A172 (cell line): ENCODE measurements at places on chromosomes 3 and 15. TPM values are rescaled to one million over a fixed set of nuclear protein-coding genes. Genes with fewer than 3 reads are reported as not detected.

The ZNF197 gene
- 11.5 and 14.7 TPM in 2 replicates for total RNA-seq

The COL6A6 gene
- total RNA-seq, result not detected in 2 replicates

The MAP2K5 gene
- total RNA-seq, result 4.0 and 5.7 TPM in 2 replicates

The TMCO5A gene
- total RNA-seq, result not detected in 2 replicates

The TICRR gene
- 6.4 and 7.0 TPM in 2 replicates for total RNA-seq

The KLHL18 gene
- 12.1 and 14.9 TPM in 2 replicates for total RNA-seq

The RTP1 gene
- not detected in 2 replicates for total RNA-seq

GRCh38 chr15:90956274-90957030 is 1.8 kb downstream of the RCCD1 start:
- DNase-seq, result no peak

DNA sequence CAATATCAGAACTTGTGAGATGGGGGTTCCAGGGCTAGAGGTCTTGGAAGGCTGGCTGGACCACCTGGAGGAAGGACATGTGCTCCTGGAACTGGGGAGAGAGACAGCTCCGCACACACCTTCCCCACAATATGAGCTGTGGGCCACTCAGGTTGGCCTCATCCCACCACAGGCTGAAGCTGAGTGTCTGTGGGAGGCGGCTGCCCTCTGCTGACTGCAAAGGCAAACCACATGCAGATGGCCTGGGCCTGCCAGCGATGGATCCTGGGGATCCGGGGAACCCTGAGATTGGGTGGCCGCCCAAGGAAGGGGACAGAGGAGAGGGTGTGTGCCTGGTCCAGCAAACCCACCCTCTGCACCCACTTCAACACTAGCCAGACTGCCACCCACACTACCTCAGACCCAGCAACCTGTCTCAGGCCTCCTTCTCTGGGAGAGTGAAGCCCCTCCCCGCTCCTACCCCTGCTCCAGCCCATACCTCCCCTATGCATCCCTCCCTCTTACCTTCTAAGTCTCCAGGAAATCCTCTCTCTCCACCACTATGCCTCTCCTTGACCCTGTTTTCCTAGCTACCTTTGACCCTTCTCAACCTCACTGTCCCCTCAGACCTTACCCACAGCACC is 44.8 kb downstream of the CYP11A1 start:
- peak; percentile 46 for DNase-seq

DNA sequence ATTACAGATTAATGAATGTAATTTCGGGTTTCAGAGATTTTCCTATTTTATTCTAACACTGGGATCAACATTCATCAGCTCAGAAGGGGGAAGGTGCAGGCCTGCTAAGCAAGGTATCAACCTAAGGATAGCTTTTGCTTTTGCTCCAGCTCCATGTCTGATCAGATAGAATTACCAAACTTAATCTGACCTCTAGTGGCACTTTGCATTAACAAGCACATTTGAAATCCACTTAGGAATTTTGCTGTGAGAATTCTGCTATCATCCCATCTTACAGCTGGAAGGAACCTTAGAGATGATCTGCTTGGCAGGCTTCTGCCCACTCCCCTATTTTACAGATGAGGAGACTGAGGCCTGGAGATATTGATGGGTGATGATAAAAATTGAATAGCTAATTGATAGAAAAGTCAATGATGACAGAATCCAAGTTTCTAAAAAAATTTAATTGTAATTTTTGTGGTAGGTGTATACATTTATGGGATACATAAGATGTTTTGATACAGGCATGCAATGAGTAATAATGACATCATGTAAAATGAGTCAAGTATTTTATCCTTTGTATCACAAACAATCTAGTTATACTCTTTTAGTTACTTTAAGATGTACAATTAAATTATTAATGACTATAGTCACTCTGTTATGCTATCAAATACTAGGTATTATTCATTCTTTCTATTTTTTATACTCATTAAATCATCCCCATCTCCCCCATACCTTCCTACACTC is 209.2 kb upstream of the ZPLD1 start:
- peak; percentile 67 for DNase-seq

DNA sequence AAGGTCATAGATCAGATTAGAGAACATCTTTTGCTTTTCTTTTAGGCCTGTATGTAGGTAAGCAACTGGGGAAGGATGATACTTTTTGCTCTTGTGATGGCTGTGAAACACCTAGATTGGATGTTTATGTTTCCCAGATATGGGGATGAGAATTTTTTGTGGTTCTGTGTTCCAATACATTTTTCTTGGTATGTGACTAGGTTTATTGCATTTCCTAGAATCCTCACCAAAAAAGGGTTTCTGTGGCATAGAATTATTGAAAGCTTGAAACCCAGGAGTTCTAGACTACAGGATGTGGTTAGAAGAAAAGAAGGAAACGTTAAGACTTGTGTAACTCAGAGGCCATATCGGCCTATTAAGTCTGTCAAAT is 25.8 kb downstream of the OXNAD1 start:
- DNase-seq, result peak; percentile 22

GRCh38 chr3:142962520-142963233 is 797 bp downstream of the PAQR9 start:
- DNase-seq, result no peak

DNA sequence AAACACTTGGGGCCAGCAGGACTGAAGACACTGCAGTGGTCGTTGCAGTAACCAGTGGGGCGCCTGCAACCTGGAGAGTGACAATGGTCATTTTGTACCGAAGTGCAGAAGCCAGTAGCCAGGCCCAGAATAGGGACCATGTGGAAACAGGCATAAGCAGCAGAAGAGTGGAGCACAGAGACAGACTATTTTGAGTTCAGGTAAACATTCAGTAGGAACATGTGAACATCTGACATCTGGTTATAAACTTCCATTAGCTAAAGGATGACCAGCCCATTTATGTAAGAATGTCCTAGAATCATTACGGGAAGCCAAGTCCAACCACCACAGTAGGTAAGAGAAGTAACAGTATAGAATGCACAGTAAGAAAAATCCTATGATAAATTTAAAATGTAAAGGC is 32.4 kb upstream of the TKT start:
- no peak for DNase-seq

DNA sequence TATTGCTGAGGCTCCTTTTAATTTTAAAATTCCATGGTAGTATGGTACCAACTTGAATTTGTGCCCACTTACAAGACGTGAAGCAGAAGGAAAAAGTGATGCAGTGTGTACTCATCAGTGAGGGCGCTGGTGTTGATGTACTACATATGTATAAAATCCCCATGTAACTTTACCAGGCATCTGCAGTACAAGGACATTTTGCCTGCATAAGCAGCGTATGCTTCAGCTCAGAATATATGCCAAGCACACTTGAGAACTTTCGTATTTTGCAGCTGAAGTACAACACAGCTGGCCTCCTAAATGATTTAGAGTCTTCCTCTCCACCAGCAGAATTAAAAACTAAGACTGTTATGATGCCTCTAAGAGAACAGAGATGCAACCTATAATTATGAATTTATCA is 108.9 kb downstream of the RYR3 start:
- no peak for DNase-seq

GRCh38 chr3:35224565-35225295 is 414.6 kb upstream of the ARPP21 start:
- no peak for DNase-seq

DNA sequence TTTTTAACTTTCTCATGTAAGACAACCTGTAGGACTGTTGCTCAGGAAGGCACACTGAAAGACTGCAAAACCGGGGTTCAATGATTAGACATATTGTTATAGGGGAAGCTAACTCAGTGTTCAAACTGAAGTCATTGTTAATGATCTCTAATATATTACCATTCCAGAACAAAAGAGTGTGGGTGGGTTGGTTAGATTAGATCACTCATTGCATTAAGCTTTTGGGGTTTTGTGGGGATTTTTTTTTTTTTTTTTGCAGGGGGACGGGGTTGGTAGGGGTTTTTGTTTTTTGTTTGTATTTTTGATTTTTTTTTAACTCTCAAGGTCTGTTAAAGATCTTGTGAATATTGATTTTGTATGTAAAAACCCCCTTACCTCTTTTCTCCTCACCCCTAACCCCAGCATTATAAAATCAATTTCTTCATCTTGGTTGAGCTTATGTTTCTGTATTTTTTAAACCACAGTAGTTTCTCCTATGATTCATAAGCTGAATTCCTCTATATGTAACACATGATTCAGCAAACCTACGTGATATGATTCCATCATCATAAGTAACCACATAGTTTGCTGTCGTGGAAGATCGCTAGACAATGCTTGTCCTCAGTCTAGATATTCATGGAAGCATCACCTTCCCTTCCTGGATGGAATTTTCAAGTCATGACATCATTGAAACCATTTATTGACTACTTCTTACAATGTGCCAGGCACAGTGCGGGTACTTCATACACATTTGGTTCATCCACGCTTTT is 544.1 kb upstream of the MDFIC2 start:
- DNase-seq, result peak; percentile 10

- DNase-seq, result peak; percentile 9
Measured at GRCh38 chr3:25747033-25747432, 36.2 kb downstream of the NGLY1 start.

- peak; percentile 13 for DNase-seq
Measured at GRCh38 chr15:96564546-96564945, 234.0 kb downstream of the NR2F2 start.

DNA sequence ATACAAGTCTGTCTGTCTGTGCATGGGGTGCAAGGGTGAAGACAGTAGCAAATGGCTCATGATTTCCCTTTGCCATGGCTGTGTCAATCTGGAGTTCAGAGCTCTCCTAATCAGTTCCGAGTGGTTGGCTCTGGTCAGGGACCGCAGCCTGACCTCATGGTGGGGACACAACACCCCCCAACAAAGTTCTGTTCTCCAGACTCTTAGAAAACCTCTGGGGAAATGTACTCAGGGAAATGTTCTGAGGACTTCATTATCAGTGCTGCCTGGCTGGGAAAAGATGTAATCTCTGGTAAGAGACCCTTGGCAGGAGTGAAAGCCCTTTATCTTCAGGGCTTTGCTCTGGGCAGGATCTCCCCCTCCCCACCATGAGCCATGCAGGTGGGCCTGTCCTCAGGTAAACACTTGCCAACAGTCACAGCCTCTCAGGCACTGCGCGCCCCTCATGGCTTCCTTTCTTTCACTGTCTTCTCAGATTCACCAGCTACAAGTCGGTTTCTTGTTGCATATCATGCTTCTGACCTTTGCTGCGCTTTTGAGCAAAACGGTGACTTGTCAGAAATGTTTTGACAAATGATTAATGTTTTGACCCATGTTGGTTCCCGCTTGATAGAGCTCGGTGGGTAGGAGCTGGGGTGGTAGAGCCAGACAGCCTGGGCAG is 95.5 kb downstream of the ST6GAL1 start:
- DNase-seq, result no peak

DNA sequence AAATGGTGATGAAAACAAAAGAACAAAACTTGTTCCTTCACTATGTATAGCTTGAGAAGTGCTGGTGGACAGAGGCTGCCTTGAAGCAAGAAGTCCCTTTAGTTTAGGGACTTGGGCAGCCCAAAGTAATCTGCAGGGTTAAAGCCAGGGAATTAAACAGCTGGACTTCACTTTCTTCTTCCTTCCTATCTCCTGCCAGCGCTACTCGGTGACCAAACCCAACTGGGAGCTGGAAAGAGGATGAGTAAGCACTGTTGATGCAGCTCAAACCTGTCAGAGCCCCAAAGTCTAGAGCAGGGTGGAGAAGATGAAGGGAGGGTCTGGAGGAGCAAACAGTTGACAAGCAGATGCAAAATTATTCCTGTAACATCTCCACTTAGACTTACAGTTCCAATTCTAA is 73.1 kb upstream of the FBN1 start:
- DNase-seq, result peak; percentile 8

DNA sequence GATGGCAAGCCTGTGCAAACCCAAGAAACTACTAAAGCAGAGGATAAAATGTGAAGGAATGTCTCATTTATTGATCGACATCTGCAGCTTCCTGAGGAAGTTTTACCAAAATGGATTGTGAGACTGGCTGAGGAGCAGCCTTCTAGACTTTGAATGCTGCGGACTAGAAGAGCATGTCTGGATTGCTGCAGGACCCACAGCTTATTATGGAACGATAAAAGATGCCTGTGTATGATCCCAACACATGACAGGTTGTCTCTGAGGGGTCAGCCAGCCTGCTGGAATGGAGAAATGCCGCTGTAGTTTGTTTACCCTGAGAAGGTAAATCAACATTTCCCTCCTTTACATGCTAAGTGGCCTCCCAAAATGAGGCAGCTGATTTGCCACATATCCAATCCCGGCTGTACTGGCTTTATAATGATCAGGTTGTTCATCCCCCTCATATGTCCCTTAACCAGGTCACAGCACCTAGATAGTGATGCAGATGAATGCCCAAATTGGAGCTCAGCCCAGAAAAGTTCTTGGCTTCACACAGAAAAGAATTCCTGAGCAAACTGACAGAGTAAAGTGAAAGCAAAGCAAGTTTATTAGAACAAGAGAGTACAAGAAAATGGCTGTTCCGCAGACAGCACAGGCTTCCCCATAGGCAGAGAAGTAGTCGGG is 63.9 kb downstream of the IL12A start:
- no peak for DNase-seq

GRCh38 chr3:86744051-86744450 is 246.9 kb downstream of the VGLL3 start:
- DNase-seq, result no peak

- no peak for DNase-seq
Measured at GRCh38 chr3:89571707-89572106, 464.3 kb downstream of the EPHA3 start.

DNA sequence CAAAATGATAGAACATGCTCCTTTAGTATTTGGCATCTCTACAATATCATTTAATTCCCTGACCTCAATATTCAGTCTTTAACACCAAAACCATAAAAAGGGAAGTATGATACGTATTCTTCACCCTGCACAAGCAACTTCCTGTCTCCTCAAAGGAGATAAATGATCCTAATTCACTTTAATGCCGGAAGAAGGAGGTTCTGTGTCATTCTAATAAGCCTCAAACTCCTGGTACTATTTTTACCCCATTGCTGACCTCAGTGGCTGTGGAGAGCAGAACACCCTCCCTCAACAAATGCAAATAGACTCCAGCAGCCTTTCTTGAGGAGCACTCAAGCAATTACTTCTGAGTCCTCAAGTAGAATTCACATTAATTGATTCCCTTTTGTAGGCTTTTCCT is 173.3 kb downstream of the TMEM108 start:
- DNase-seq, result peak; percentile 20
